ENCODE measurements at places on chromosomes 5 and 9. TPM values are rescaled to one million over a fixed set of nuclear protein-coding genes. Genes with fewer than 3 reads are reported as not detected.
A peak's percentile ranks its signal among the peaks of the same experiment; 100 is the strongest.

DNA sequence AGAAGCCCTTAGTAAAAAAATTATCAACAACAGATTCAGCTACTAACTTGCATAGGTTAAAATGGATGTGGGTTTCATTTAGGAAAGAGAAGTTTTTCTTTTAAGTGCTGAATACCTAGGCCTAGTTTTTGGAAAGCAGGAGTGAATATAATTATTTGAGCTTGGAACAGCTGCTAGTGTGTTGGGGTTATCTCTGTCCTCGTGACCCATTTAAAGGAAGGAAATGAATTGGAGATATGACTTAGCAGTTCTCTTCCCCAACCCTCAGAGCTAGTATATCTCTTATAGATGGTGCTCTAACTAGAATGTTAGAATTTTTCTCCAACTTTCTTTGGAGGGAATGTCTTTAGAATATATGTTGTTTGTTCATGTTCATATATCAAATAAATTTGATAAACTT, 38.6 kb downstream of the ZNF366 start:
- peaks cover 2% of the 10 kb centered on the region for H3K27me3 ChIP-seq
- no peaks in the 10 kb centered on the region for H3K4me1 ChIP-seq
- no peak for DNase-seq
- no peak overlapping the region for H3K4me3 ChIP-seq
- no peak overlapping the region for H3K27ac ChIP-seq

GRCh38 chr5:154358516-154359220, 87.1 kb upstream of the SAP30L start:
- no peak overlapping the region for H3K27ac ChIP-seq
- H3K36me3 ChIP-seq = peaks cover 8% of the 10 kb centered on the region
- no peaks in the 10 kb centered on the region for H3K27me3 ChIP-seq
- no peak overlapping the region for H3K4me3 ChIP-seq

DNA sequence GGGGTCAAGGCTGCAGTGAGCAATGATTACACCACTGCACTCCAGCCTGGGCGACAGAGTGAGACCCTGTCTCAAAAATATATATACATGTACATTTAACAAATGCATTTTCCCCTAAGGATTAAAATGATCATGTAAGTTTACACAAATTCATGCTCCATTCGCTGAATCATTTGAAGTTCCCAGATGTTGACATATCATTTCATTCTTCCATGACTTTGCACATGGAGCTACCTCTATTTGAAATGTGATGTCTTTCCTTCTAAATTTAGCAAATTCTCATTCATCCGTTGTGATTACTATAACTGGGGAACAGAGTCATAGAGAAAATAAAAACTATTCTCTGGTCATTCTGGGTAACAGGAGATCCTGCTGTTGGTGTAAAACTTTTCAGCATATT, 10.6 kb downstream of the PTGER4 start:
- no peak overlapping the region for H3K27ac ChIP-seq
- DNase-seq = no peak
- no peaks in the 10 kb centered on the region for H3K27me3 ChIP-seq
- H3K4me1 ChIP-seq = peaks cover 52% of the 10 kb centered on the region

GRCh38 chr9:75866273-75866871, 24.1 kb upstream of the PCSK5 start:
- H3K36me3 ChIP-seq = no peaks in the 10 kb centered on the region
- H3K4me1 ChIP-seq = no peaks in the 10 kb centered on the region
- no peak overlapping the region for H3K27ac ChIP-seq
- no peaks in the 10 kb centered on the region for H3K27me3 ChIP-seq
- DNase-seq = peak; percentile 39
- H3K4me3 ChIP-seq = no peak overlapping the region

GRCh38 chr5:135999406-136000139, 29.2 kb upstream of the TGFBI start:
- no peak for DNase-seq
- H3K4me3 ChIP-seq = no peak overlapping the region
- no peaks in the 10 kb centered on the region for H3K4me1 ChIP-seq
- no peak overlapping the region for H3K27ac ChIP-seq

GRCh38 chr9:138022756-138023393, 145.3 kb downstream of the CACNA1B start:
- DNase-seq = no peak
- no peaks in the 10 kb centered on the region for H3K4me1 ChIP-seq

- no peaks in the 10 kb centered on the region for H3K36me3 ChIP-seq
- no peak overlapping the region for H3K4me3 ChIP-seq
- H3K4me1 ChIP-seq = no peaks in the 10 kb centered on the region
- H3K27me3 ChIP-seq = no peaks in the 10 kb centered on the region
- no peak for DNase-seq
Observed at GRCh38 chr9:106112935-106113334, 418.6 kb downstream of the TMEM38B start.

DNA sequence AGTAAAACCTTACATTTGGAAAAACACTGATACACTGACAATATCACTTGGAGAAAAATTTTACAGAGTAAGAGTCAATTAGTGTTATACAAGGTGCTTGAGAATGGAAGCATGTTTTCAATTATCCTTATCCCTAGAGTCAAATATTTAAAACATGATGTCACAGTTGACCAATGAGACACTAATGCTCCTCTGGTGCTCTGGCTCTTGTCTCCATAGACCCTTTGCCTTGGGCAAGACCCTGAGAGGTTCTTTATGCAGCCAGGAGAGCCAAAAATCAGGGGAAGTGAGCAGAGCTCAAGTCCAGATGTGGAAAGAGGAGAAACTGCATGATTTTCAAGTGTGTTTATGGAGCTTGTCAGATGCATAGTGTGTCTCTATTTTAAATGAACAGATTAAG, 153.9 kb downstream of the MARCHF11 start:
- H3K4me1 ChIP-seq = no peaks in the 10 kb centered on the region
- no peaks in the 10 kb centered on the region for H3K36me3 ChIP-seq
- no peak overlapping the region for H3K27ac ChIP-seq
- no peaks in the 10 kb centered on the region for H3K27me3 ChIP-seq

GRCh38 chr9:132712753-132713152, 42.5 kb downstream of the GTF3C4 start:
- no peaks in the 10 kb centered on the region for H3K36me3 ChIP-seq
- H3K27ac ChIP-seq = no peak overlapping the region
- no peaks in the 10 kb centered on the region for H3K27me3 ChIP-seq
- H3K4me1 ChIP-seq = no peaks in the 10 kb centered on the region
- DNase-seq = no peak

GRCh38 chr5:93929131-93929530, 187.7 kb upstream of the POU5F2 start:
- H3K27ac ChIP-seq = no peak overlapping the region
- H3K4me1 ChIP-seq = no peaks in the 10 kb centered on the region
- peaks cover 6% of the 10 kb centered on the region for H3K36me3 ChIP-seq

DNA sequence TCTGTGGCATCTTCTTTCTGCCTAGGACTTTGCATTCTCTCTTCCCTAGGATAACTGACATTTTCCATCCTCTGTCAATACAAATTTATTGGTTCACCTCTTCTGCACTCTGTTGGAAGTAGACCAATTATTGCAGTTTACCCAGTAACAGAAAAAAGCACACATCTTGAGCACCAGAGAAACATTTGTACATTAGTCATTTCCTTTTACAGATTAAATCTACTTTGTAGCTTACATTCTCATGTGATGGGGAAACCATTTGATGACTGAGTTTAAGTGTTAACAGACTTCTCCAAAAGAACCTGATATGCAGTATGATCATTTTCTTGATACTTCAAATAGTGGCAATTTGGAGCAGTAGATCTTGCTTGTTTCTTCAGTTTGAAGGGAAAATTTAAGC, 1098.8 kb downstream of the DTWD2 start:
- H3K27ac ChIP-seq = no peak overlapping the region
- H3K4me3 ChIP-seq = no peak overlapping the region
- DNase-seq = no peak
- H3K27me3 ChIP-seq = no peaks in the 10 kb centered on the region

DNA sequence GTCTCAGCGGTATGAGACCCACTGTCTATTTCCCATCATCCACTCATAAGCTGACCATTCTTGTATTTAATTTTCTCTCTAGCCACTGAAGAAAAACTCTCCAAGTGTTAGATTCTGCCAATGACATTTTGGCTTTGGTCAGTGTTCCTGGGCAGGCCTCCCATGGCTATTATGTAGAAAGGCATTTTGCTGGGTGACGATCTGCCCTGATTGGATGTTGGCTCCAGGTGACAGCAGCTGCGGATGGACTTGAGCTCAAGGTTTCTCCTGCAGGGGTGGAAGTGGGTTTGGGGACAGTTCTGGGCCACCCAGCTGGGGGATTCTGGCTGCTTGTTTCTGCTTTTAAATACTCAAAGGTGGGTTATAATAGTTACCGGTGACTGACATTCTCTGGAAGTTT, 31.6 kb downstream of the ACSL6 start:
- no peaks in the 10 kb centered on the region for H3K36me3 ChIP-seq
- no peaks in the 10 kb centered on the region for H3K27me3 ChIP-seq
- no peak for DNase-seq
- H3K27ac ChIP-seq = no peak overlapping the region
- peaks cover 26% of the 10 kb centered on the region for H3K4me1 ChIP-seq

DNA sequence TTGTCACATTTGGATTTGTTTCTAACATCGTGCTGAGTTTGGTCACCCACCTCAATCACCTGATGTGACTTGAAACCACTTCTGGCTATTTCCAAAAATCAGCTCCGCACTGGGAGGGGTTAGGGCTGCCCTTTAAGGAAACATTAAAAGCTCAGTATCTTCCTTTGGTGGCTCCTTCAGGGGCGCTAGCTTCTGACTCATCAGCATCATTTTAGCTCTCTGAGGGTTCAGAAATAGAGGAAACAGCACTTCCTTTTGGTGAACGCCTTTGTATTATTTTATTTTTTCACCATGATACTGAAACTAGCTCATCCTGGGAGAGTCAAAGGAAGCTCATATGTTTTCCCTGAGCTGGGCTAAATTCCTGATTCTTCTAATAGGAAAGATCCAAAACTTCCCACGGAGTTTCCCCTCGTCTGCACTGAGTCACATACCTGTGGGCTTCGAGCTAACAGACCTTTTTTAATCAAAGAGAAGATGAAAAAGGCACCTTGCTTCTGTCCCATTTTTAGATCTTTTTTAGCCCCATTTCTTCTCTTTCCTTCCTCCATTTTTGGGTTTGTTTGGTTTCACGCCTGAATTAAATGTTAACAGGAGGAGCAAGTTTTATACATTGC, 48.2 kb downstream of the ROPN1L start:
- H3K4me3 ChIP-seq = peak overlapping the region; percentile 42
- peaks cover 18% of the 10 kb centered on the region for H3K4me1 ChIP-seq
- H3K27ac ChIP-seq = peak overlapping the region; percentile 31
- no peaks in the 10 kb centered on the region for H3K36me3 ChIP-seq
- no peak for DNase-seq
- no peaks in the 10 kb centered on the region for H3K27me3 ChIP-seq

- H3K27me3 ChIP-seq = no peaks in the 10 kb centered on the region
- no peak overlapping the region for H3K4me3 ChIP-seq
- no peak overlapping the region for H3K27ac ChIP-seq
- DNase-seq = no peak
Observed at GRCh38 chr5:164376843-164377242, 871.4 kb downstream of the MAT2B start.

- H3K36me3 ChIP-seq = no peaks in the 10 kb centered on the region
- no peak for DNase-seq
- no peak overlapping the region for H3K4me3 ChIP-seq
- H3K27ac ChIP-seq = no peak overlapping the region
Observed at GRCh38 chr9:1683951-1684350, 331.2 kb upstream of the SMARCA2 start.

DNA sequence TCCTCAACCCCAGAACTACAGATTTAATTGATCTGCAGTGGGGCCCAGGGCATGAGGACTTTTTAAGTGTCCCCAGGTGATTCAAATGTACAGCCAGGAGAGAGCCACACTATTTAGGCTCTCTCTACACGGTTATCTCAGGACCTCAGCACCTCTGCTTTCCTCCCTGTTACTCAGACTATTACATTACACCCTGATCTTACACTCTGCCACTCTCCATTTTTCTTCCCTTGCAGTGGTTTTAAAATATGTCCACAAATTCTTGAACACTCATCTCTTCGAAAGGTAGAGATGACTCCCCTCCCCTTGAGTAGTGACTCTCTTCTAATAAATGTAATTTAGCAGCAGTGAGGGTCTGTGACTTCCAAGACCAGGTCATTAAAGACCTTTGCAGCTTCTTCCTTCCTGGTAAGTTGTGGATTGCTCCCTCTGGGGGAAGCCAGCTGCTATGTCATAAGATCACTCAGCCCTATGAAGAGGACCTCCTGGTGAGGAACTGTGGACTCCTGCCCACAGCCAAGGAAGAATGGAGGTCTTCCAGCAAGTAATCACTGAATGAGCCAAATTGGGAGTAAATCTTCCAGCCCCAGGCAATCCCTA, 87.5 kb upstream of the SSBP2 start:
- H3K4me3 ChIP-seq = no peak overlapping the region
- H3K27ac ChIP-seq = no peak overlapping the region
- DNase-seq = no peak
- H3K27me3 ChIP-seq = no peaks in the 10 kb centered on the region
- H3K4me1 ChIP-seq = no peaks in the 10 kb centered on the region
- H3K36me3 ChIP-seq = no peaks in the 10 kb centered on the region

DNA sequence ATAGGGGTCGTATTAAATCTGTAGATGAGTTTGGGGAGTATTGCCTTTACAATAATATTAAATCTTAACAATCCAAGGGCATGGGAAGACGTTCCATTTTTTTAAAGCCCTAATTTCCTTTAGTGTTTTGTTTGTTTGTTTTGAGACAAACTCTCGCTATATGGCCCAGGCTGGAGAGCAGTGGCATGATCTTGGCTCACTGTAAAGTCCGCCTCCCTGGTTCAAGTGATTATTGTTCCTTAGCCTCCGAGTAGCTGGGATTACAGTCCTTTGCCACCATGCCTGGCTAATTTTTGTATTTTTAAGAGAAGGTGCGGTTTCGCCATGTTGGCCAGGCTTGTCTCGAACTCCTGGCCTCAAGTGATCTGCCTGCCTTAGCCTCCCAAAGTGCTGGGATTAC, 19.9 kb downstream of the NIPBL start:
- H3K36me3 ChIP-seq = peaks cover 1% of the 10 kb centered on the region
- H3K27me3 ChIP-seq = no peaks in the 10 kb centered on the region
- peaks cover 7% of the 10 kb centered on the region for H3K4me1 ChIP-seq

Gene LMBRD2
- total RNA-seq = 11.0 TPM

Gene DOCK2
- 354 TPM for total RNA-seq

Gene PCDHGB1
- total RNA-seq = not detected

Gene KDM3B
- total RNA-seq = 77.1 TPM

Gene PCDHB7
- not detected for total RNA-seq

Gene CYSRT1
- total RNA-seq = not detected
